ENCODE measurements at places on chromosomes 7 and 10. TPM values are rescaled to one million over a fixed set of nuclear protein-coding genes. Genes with fewer than 3 reads are reported as not detected.

Gene COPG2
- 14.5 TPM for total RNA-seq

Gene FXYD4
- total RNA-seq, result not detected

Gene PDK4
- 1.2 TPM for total RNA-seq

Gene PALD1
- 1.4 TPM for total RNA-seq

Gene EBLN1
- total RNA-seq, result not detected

Gene CCDC172
- total RNA-seq, result not detected

Gene CTAGE6
- total RNA-seq, result 1.5 TPM

Gene HOXA13
- total RNA-seq, result not detected

Gene IFIT3
- 75.6 TPM for total RNA-seq

Gene CTBP2
- total RNA-seq, result 1.6 TPM

Gene GATA3
- 48.3 TPM for total RNA-seq

Gene GIMAP4
- 285 TPM for total RNA-seq

Gene TAS2R5
- total RNA-seq, result 2.6 TPM

Gene C10orf62
- not detected for total RNA-seq

Gene SLC13A4
- total RNA-seq, result not detected

Gene ABCC2
- 2.5 TPM for total RNA-seq

Gene EFCAB10
- not detected for total RNA-seq

Gene KLF14
- not detected for total RNA-seq

Gene GPR37
- total RNA-seq, result not detected

Gene LAMB4
- total RNA-seq, result not detected

Gene PRKAR2B
- 1.6 TPM for total RNA-seq

Gene EPHA1
- 28.2 TPM for total RNA-seq

Gene GRM3
- total RNA-seq, result not detected

Gene MICALL2
- 2.8 TPM for total RNA-seq

Gene SCIN
- 0.69 TPM for total RNA-seq

Gene ITPRID1
- total RNA-seq, result not detected

Gene AS3MT
- total RNA-seq, result 1.3 TPM

Gene ZNF804B
- total RNA-seq, result not detected

Gene IGFBP3
- 7.8 TPM for total RNA-seq

Gene OPN4
- total RNA-seq, result not detected

Gene BRI3
- total RNA-seq, result 55.3 TPM

Gene RBM20
- 0.06 TPM for total RNA-seq

Gene NKX2-3
- not detected for total RNA-seq

Gene GJC3
- total RNA-seq, result not detected

Gene GIMAP2
- total RNA-seq, result 140 TPM

Gene H2BK1
- total RNA-seq, result 2.2 TPM

Gene GSAP
- 9.3 TPM for total RNA-seq

Gene ATG9B
- total RNA-seq, result 11.6 TPM

All from activated naive CD8-positive, alpha-beta T cell treated with anti-CD3 and anti-CD28 coated beads, Interleukin-2, amount 10 ng/mL, durations not matched to agents 7 days and 5 days (primary cell).